Ascending aorta (tissue), 2 donors: ENCODE measurements at places on chromosomes 1 and 21.

GRCh38 chr1:57319165-57319564, 104.7 kb downstream of the DAB1 start:
- DNase-seq, result no peak
- no peaks in the 10 kb centered on the region for H3K27me3 ChIP-seq
- H3K27ac ChIP-seq, result no peak overlapping the region
- H3K36me3 ChIP-seq, result no peaks in the 10 kb centered on the region
- no peaks in the 10 kb centered on the region for H3K4me1 ChIP-seq

GRCh38 chr1:226957714-226958113, 17.6 kb downstream of the COQ8A start:
- no peak overlapping the region for H3K4me3 ChIP-seq
- H3K4me1 ChIP-seq, result no peaks in the 10 kb centered on the region
- no peak for DNase-seq
- H3K27ac ChIP-seq, result no peak overlapping the region
- H3K27me3 ChIP-seq, result no peaks in the 10 kb centered on the region

- no peaks in the 10 kb centered on the region for H3K4me1 ChIP-seq
- H3K27me3 ChIP-seq, result no peaks in the 10 kb centered on the region
- H3K27ac ChIP-seq, result no peak overlapping the region
Observed at GRCh38 chr1:20367116-20367585, 76.5 kb downstream of the VWA5B1 start.

DNA sequence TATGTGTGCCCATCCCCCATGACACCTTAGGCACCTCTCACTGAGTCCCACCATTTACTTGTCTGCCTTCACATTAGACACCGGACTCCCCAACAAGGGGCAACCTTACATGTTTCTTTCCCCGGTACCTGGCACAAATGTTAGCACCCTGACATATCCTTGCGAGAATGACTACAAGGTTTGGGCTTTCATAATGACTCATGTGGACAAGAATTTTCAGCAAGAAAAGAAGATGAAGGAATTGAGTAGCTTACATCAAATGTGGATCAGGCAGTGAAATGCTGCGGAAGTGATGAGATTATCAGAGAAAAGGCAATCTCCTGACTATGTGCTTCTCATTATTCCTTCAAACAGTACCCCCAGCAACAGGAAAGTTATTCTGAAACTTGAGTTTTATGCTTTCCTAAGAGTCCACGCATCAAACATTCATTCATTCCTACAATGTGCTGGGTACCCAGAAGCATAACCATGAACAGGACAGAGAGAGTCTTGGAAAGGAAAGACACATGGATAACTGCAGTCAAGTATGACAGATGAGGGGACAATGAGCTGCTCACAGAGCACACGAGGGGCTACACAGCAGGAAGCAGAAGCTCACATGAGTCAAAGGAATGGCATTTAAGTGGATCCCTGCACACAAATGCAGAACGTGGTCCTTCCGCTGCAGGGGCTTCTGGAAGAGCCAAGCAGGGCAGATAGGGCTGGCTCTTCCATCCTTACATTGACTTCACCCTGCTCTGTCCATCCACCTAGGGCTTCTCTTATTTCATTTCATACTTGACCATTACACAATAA, 112.1 kb downstream of the PCNX2 start:
- no peaks in the 10 kb centered on the region for H3K4me1 ChIP-seq
- H3K27me3 ChIP-seq, result no peaks in the 10 kb centered on the region
- no peak overlapping the region for H3K4me3 ChIP-seq
- DNase-seq, result no peak
- H3K27ac ChIP-seq, result no peak overlapping the region

DNA sequence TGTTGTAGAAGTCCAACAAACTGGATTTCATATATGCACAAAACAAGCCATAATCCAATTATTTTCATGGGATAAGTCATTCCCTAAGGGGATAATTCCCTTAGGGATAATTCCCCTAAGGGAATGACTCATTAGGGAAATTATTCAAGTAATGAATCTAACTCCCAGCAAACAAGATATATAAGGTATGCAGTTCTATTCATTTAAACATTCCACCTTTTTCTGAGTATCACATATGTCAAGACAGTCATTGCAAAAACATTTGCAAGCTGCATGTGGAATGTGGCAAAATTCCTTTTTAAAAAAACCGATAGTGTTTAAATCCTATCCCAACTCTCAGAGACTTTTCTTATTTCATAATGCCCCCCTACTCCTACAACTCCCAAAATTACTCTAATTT, 131.2 kb downstream of the AKT3 start:
- H3K4me3 ChIP-seq, result no peak overlapping the region
- DNase-seq, result no peak
- no peaks in the 10 kb centered on the region for H3K27me3 ChIP-seq

DNA sequence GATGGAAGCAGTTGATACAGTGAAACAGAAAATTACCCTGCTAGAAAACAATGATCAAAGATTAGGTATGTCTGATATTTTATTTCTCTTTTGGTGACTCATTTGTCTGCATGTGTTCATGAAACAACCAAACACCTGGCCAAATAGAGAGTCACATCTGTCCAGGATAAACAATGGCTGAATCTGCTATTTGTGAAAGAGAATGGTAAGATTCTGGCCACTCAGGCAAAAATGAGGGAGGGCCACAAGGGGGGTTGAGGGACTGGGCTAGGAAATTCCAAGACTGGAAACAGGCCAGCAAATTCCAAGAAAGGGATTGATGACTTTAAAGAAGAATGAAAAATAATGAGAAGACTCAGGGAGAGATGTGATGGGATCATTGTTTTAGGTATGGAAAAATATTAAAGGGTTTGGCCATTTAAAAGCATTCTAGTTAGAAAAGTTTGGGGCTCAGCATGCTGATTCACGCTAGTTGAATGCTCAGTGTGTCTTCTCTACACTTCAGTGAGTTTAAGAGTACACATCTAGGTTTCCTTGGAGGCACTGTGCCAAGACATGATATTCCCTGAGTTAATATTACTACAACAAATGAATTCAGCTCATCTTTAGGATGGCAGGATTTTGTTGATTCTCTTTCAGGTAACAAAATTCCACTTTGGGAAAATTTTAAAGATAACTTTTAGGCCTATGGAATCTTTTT, 44.9 kb downstream of the TRAF5 start:
- peaks cover 18% of the 10 kb centered on the region for H3K36me3 ChIP-seq
- no peak overlapping the region for H3K4me3 ChIP-seq
- DNase-seq, result no peak
- H3K4me1 ChIP-seq, result peaks cover 5% of the 10 kb centered on the region
- no peaks in the 10 kb centered on the region for H3K27me3 ChIP-seq
- H3K27ac ChIP-seq, result no peak overlapping the region

- H3K36me3 ChIP-seq, result no peaks in the 10 kb centered on the region
- no peaks in the 10 kb centered on the region for H3K27me3 ChIP-seq
- H3K4me3 ChIP-seq, result peak overlapping the region; percentile 99
- peaks cover 3% of the 10 kb centered on the region for H3K4me1 ChIP-seq
Observed at GRCh38 chr1:24745711-24746413, 615 bp downstream of the CLIC4 start.

DNA sequence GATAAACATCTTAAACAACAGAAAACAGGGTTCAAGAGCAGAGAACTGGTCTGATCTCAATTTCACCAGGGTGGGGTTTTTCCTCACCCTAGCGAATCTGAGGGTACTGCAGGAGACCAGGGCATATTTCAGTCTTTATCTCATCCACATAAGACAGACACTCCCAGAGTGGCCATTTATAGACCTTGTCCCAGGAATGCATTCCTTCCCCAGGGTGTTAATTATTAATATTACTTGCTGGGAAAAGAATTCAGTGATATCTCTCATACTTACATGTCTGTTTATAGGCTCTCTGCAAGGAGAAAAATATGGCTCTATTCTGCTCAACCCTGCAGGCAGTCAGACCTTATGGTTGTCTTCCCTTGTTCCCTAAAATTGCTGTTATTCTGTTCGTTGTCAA, 84.1 kb downstream of the LYPLAL1 start:
- H3K4me3 ChIP-seq, result no peak overlapping the region
- no peaks in the 10 kb centered on the region for H3K27me3 ChIP-seq
- H3K36me3 ChIP-seq, result no peaks in the 10 kb centered on the region
- H3K27ac ChIP-seq, result no peak overlapping the region
- DNase-seq, result no peak

DNA sequence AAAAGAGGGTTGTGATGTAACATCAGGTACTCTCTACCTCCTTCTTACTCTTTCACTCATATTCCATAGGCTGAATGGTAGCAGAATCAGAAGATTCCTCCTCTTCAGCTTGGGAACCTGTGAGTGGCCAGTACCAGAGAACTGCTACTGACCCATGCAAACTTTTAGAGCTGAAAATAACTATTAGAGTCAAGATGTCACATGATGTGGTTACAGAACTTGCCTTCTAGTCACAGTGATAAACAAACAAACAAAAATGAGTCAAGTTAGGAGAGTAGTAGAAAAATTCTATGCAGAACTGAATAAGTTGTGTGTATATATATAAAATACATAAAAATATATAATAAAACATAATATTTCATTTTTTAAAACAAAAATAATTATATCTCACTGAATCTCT, 47.6 kb upstream of the RGS1 start:
- no peaks in the 10 kb centered on the region for H3K36me3 ChIP-seq
- no peaks in the 10 kb centered on the region for H3K27me3 ChIP-seq
- H3K27ac ChIP-seq, result no peak overlapping the region
- peaks cover 8% of the 10 kb centered on the region for H3K4me1 ChIP-seq
- DNase-seq, result no peak

- DNase-seq, result no peak
- no peak overlapping the region for H3K4me3 ChIP-seq
- no peaks in the 10 kb centered on the region for H3K4me1 ChIP-seq
- no peaks in the 10 kb centered on the region for H3K27me3 ChIP-seq
- H3K27ac ChIP-seq, result no peak overlapping the region
- H3K36me3 ChIP-seq, result no peaks in the 10 kb centered on the region
Observed at GRCh38 chr21:34707876-34708325, 39.1 kb downstream of the CLIC6 start.

GRCh38 chr1:15515022-15515663, 8.9 kb downstream of the CASP9 start:
- no peaks in the 10 kb centered on the region for H3K27me3 ChIP-seq
- peaks cover 21% of the 10 kb centered on the region for H3K36me3 ChIP-seq
- H3K4me1 ChIP-seq, result no peaks in the 10 kb centered on the region
- DNase-seq, result no peak

GRCh38 chr1:109756848-109757521, 6.7 kb downstream of the EPS8L3 start:
- no peak overlapping the region for H3K4me3 ChIP-seq
- peak; percentile 48 for DNase-seq
- no peak overlapping the region for H3K27ac ChIP-seq

DNA sequence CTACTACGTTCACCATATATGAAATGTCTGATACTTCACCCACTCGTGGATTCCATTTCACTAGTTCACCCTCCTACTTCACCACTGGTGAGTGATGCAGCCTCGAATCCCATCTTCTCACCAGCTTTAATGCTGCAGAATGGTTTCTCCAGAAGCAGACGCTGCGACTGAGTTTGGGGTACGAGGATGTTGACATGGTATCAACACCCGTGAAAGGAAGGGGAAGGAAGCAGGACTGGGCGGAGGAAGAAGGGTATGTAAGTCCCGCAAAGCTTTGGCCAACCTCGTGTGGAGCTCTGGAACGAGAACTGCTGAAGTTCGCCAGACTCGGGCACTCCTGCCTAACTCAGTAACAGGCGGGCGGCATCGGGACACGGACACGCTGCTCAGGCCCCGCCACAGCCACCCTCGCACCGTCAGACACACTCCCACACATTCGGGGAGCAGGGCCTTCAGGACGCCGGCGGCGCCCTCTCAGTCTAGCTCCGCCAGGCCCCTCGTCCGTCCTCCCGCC, 833 bp upstream of the DIP2A start:
- peak overlapping the region; percentile 83 for H3K27ac ChIP-seq
- peak overlapping the region; percentile 89 for H3K4me3 ChIP-seq
- H3K36me3 ChIP-seq, result no peaks in the 10 kb centered on the region
- peaks cover 18% of the 10 kb centered on the region for H3K4me1 ChIP-seq

GRCh38 chr1:229856009-229856650, 210.9 kb upstream of the GALNT2 start:
- no peaks in the 10 kb centered on the region for H3K36me3 ChIP-seq
- no peak for DNase-seq
- H3K4me1 ChIP-seq, result no peaks in the 10 kb centered on the region
- H3K27ac ChIP-seq, result no peak overlapping the region

GRCh38 chr21:35945089-35945671, 115.1 kb downstream of the SETD4 start:
- H3K4me3 ChIP-seq, result no peak overlapping the region
- no peak for DNase-seq
- H3K4me1 ChIP-seq, result no peaks in the 10 kb centered on the region
- H3K36me3 ChIP-seq, result no peaks in the 10 kb centered on the region
- H3K27me3 ChIP-seq, result no peaks in the 10 kb centered on the region

GRCh38 chr1:157380523-157380922, 171.8 kb downstream of the FCRL5 start:
- H3K27ac ChIP-seq, result no peak overlapping the region
- no peak for DNase-seq
- H3K4me3 ChIP-seq, result no peak overlapping the region
- no peaks in the 10 kb centered on the region for H3K36me3 ChIP-seq
- no peaks in the 10 kb centered on the region for H3K27me3 ChIP-seq

DNA sequence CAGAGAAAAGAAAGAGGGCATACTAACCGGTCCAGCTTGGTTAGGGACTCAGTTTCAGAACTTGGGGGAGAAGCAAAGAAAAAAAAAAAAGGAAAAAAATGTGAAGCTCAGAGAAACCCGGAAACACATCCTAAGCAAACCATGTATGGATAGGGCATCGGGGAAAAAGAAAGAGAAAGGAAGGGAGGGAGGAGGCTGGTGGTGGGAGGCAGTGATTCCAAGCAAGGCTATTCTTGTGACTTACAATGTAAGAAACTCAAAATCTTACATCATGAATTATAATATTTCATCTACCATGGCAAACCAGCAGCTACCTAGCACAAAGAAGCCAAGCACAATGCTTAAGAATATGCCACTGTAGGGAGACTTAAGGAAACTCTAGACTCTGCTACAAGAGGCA, 60.3 kb downstream of the UBR4 start:
- H3K4me1 ChIP-seq, result no peaks in the 10 kb centered on the region
- no peak overlapping the region for H3K4me3 ChIP-seq

DNA sequence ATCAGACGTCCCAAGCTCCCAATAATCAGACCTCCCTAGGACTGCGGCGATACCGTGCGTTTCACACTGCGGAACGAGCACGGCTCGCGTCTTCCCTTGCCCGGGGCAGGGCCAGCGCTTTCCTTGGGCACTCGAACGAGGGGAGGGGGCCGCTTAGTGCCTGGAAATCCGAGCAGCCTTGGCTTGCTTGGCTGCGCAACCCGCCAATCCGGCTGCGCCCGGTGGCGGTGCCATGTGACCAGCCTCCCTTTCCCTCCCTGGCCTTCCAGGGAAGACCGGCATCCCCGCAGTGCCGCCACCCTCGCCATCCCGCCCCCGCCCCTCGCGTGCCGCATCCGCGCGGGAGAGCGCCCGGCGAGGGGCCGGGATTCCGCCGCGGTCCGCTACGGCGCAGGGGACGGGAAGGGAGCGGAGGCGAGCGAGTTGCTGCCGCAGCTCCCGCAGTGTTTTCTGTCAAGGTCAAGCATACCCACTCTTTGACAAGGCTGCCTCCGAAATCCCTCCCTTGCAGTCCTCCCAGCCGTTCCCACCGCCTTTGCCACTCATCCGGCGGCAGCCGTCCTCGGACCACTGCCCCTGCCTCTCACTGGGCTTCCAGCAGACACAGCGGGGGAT, 8.3 kb upstream of the RNF19B start:
- DNase-seq, result no peak
- H3K36me3 ChIP-seq, result no peaks in the 10 kb centered on the region
- H3K27ac ChIP-seq, result no peak overlapping the region
- no peaks in the 10 kb centered on the region for H3K27me3 ChIP-seq
- H3K4me1 ChIP-seq, result peaks cover 7% of the 10 kb centered on the region
- peak overlapping the region; percentile 75 for H3K4me3 ChIP-seq
